C1 segment of cervical spinal cord (tissue), 14 donors: ENCODE measurements at places on chromosomes 2 and 18.

DNA sequence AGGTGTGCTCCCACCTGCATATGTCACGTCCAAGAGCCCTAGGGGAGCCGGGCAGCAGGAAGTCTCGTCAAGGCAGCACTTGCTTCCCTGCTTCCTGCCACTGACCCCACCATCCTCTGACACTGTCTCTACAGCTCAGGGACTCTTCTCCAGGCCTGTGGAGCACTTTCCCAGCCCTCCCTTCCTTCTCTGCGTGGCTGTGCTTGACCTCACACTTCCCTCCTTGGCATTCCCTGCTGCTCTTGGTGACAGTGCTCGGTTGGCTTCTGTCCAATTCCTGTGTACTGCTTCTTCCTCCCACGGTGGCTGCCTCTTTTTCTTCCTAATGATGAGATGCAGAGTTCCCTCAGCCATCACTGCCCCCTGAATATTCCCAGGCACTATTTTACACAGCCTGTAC lies 2.8 kb downstream of the CIDEA start:
- no peak for DNase-seq

DNA sequence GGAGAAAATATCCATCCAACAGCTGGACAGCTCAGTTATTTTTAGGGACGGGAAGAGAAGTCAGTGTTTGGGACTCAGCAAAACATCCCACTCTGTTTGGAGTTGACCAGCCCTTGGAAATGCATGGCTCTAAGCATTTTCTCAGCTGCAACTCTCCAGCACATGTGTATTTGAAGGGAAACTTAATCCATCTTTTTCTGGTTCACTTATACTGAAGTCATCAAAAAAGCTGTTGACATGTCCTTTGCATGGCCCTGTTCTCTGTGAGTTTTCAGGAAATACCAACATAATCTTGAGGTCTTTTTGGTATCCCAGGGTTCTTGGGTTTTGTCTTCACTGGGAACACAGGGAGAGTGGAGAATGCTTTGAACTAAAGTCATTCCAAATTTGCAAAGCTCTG lies 91.9 kb upstream of the CELF4 start:
- no peak for DNase-seq

DNA sequence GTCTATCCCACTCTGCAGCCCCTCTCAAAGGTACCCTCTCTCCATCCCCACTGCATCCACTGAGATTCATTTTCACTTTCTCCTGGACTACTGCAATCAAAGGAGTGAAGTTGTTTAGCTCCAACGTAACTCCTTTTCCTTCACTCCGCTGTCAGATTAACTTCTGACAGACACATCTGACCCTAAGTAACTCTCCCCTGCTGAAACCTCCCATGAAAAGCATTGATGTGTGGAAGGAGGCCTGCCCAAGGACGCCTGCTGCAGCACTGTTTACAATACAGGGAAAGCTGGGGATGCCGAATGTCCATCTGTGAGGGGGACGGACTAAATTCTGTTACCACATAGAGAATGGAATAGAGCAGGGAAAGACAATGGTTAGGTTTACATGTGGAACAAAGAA lies 114.8 kb downstream of the TMEM163 start:
- DNase-seq, result no peak

- DNase-seq, result no peak
These were observed 159.5 kb downstream of the SETBP1 start for GRCh38 chr18:44840058-44840790.

DNA sequence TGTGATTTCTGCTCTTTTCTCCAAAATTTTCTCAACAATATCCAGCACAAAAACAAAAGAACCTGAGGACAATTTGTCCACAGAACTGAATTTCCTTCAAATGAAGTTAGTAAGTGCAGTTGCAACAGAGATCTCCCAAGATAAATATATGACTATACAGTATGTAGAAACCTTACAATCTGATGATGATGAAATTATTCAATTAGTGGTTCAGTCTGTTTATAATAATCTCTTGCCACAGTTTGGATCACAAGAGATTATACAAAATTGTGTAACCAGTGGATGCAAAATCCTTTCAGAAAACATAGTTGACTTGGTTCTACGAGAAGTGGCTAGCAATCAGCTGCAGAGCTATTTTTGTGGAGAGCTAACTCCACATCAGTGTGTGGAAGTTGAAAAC lies 68.7 kb downstream of the FSIP2 start:
- DNase-seq, result no peak

DNA sequence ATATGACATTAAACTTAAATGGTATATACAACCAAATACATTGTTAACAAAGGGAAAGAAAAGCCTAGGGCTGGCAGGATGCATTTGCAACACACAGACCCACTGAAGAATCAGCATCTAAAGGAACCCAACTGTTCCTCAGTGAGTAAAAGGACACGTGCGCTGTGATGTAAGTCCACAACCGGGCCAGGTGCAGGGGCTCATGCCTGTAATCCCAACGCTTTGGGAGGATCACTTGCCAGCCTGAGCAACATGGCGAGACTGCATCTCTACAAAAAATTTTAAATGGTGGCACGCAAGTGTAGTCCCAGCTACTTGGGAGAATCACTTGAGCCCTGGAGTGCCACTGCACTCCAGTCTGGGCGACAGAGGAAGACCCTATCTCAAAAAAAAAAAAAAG lies 3.9 kb downstream of the DTNB start:
- no peak for DNase-seq

GRCh38 chr2:220162320-220162719 lies 534.9 kb downstream of the SLC4A3 start:
- DNase-seq, result no peak

- no peak for DNase-seq
These were observed 93.1 kb downstream of the CABLES1 start for GRCh38 chr18:23228102-23229061.
